ENCODE measurements at places on chromosomes 7 and 10.

DNA sequence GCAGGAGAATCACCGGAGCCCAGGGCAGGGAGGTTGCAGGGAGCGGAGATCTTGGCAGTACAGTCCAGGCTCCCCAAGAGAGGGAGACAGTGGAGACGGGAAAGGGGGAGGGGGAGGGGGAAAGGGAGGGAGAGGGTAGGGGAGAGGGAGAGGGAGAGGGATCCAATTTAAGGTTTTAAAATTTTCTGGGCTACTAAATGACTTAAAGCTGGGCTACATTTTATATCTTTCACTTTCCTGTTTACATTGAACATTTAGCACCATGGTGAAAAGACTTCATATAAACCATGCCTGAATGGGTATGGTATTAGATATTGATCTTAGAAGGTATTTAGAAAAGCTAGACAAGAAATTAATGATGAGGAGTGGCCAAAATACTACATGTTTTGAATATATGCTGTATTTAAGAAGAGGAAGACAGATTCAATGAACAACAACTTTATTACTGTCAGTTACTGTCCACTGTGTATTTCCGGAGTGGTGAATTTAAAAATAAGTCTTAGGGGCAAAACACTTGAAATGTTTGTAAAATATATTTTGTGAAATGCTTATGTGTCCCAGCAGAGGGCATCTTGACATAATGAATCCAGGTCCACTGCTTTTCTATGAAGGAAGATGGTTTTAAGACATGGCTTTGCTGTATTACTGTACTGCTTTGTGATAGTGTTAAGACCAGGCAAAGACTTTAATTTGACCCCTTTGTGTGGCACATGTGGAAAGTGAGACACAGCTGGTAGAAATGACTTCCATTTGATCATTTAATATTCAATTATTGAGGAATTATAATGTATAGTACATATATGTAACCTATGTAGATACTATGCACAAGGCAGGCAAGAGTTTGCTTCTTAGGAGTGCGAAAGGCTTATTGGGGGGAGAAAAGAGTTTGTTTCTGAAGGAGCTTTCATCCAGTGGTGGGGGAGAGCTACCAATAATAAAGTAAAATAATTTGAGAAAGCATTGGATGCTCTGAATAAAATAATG is 52.8 kb downstream of the NRF1 start:
- no peak for DNase-seq

DNA sequence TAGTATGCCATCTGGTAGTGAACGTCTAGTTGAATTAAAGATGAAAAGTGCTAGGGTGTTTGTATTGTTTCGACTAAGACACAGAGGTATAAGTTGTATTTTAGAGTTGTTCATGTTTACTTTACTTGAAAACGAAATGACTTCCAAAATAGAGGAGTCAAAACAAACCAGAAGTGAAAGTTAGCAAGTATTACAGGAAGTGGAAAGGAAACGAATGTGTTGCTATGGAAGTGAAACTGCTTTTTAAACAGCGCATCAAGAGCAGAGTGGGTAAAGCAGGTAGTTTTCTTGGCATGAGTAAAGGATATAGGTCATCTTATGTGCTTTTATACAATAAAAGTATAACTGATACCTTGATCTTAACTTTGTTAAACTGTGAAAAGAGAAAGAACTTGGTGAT is 20.0 kb upstream of the GALNTL5 start:
- DNase-seq, result no peak

GRCh38 chr7:129612112-129613015 is 844 bp downstream of the NRF1 start:
- DNase-seq, result peak; percentile 65

GRCh38 chr10:28710202-28710886 is 33.0 kb downstream of the BAMBI start:
- peak; percentile 64 for DNase-seq

DNA sequence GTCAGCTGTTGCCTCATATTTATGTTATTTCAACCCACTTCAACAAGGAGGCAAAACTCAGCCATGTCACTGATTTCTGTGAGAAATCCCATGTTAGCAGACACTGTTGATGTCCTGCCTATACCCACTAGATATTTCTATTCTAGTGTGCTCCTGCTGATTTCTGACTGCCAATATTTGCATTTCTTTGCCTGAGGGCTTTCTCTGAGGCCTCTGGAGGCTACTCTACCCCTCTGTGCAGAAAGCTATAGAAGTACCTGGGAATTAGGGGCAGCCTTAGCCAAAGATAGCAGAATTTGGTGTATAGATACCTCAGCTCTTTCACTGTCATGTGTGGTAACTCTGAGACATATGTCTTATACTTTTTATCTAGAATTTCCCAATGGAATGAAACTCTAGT is 348.8 kb downstream of the SORCS3 start:
- no peak for DNase-seq

DNA sequence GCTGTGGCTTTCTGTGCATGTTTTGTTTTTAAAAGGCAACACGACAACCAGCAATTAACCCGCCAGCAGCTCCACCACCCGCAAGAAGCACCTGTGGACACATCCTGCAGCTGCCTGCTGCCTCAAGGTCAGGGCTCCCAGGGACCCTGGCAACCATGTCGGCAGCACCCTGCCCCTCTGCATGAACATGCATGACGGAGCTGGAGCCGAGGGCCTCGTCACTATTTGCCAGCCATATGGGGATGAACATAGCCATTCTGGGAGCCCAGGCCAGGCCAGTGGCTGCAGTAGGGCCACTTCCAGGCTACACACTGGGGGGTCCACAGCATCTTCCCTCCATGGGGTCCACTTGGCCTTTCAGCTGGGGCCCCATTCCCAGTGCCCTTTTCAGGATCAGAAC is 52.9 kb downstream of the CAMK2B start:
- no peak for DNase-seq

All from ovary (tissue), 10 donors.